ENCODE measurements at places on chromosomes 12 and 14.
A peak's percentile ranks its signal among the peaks of the same experiment; 100 is the strongest.

DNA sequence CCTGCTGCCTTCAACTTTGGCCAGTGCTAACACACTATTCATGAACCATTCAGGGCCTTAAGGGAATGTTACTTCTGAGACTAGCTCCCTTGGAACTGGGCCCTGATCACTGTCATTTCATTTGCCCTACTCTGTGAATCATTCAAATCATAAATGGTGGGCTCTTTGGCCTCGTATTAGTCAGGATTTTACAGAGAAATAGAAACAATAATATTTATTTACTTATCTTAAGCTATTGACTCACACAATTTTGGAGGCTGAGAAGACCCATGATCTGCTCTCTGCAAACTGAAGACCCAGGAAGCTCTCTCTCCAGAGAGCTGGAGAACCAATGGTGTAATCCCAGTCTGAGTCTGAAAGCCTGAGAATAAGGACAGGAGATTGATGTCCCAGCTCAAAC, 398.5 kb downstream of the LRIG3 start:
- no peak for DNase-seq

DNA sequence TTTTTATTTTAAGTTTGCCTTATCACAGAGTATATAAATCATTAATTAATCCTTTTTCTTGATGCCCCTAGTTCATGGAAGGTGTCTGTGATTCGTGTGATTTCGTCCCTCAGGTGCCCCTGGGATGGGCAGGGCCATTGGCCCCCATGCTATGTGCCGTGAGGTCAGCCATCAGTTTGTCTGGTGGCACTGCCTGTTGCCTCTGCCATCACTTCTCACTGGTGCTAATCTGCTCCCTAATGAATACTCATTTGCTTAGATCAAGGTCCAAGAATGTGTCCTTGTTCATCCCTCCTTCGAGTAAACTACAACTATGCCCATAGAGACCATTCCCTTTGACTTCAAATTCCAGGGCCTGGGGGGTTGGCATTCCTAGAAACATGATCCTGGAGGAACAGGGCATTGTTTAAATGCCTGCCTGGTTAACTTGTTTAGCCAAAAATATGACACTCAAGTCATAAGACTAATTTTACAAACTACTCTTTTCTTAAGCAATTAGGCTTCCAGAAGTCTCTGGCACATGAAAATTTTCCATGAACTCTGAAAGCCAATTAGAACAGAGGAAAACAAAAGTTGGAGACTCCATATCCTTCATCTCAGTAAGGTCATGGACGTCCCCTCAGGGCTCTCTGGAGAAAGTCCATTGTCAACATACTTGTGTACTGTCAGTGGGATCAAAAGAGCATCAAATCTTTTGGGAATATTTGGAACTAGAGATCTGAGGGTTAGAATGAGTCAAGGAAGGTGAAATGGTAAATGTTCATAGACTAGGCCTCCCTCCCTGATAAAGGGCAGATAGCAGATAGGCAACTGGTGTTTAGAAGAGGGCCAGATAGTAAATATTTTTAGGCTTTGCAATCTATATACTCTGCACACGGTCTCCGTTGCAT, 90.9 kb upstream of the PLXNC1 start:
- DNase-seq: no peak

DNA sequence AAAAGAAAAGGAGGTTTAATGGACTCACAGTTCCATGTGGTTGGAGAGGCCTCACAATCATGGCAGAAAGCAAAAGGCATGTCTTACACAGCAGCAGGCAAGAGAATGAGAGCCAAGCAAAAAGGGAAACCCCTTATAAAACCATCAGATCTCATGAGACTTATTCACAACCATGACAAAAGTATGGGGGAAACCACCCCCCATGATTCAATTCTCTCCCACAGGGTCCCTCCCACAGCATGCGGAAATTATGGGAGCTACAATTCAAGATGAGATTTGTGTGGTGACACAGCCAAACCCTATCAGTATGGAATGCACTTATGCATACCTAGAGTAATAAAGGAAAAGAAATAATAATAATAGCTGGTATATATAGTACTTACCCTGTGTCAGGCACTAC, 4.5 kb upstream of the GLIPR1 start:
- no peak for DNase-seq

GRCh38 chr14:50780393-50780792, 50.6 kb downstream of the NIN start:
- no peak for DNase-seq

GRCh38 chr12:100141998-100142850, 450 bp downstream of the BLTP3B start:
- no peak for DNase-seq

DNA sequence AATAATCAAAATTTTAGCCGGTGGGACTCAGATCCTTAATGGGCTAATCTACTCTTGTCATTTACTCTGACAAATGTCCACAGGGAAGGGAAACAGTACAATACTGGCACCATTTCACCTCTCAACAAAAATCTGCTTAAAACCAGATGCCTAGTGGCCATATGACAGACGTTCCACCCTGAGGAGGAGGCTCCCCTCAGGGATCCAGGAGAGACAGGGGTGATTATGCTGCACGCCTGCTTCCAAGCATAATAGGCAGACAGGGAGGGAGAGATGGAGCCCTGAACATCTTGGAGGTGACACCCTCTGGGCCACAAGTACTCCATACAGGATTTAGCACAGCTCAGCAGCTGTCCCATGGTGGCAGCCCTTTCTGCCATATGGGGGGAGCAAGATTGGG, 24.8 kb upstream of the AKAP6 start:
- DNase-seq: no peak

- DNase-seq: peak; percentile 61
Measured at GRCh38 chr14:75876530-75876929, 105.3 kb downstream of the TGFB3 start.

- peak; percentile 59 for DNase-seq
Measured at GRCh38 chr14:42222924-42223471, 616.3 kb downstream of the LRFN5 start.

- peak; percentile 59 for DNase-seq
Measured at GRCh38 chr12:12008931-12009611, 61.7 kb upstream of the BCL2L14 start.

- DNase-seq: no peak
Measured at GRCh38 chr12:52699960-52700359, 3.4 kb downstream of the KRT77 start.

DNA sequence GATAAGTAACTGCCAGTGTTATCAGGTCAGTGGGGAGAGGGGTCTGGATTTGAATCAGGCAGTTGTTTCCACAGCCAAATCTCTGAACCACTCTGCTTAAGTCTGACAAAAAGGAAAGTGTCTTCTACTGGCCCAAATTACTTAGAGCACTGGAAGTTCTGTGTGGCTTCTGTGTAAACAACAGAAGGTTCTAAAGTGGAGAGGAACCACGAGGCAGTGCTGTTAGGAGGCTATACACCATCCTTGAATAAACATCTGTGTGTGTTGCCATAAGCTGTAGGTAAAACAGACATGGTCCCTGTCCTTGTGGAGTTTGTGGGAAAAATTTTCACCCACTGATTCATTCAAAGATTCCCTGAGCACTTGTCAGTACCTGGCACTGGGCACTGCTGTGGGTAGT, 50.0 kb downstream of the GALNT4 start:
- no peak for DNase-seq

GRCh38 chr14:89509891-89510290, 92.9 kb upstream of the FOXN3 start:
- DNase-seq: peak; percentile 59

DNA sequence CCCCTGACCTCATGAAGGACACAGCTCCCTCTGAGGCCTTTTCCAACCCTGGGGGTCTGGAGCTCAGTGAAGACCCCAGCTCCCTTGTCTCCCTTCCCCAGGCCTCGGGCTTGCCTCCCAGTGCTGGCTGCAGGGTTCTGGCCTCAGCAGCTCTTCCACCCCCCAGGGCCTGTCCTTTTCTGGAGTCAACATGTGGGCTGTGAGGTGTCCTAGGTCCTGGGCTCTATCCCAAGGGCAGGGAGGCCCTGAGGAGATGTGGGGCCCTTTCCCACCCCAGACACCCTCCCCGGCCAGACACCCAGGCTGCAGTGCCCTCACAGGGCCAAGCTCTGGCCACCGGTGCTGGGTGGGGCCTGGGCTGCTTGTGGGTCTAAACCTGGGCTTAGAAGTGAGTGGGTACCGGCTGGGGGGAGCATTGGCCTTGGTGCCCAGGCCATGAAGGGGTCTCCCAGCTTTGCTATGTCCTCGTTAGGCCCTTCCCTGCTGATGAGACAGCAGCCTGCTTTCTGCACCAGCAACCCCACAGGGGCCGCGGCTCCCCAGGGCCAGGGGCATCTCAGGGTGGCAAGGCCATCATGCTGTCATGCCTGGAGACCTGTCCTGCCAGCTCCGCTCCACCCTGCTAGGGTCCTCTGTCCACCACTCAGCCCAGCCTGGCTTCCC, 2.7 kb upstream of the CRIP2 start:
- DNase-seq: no peak

GRCh38 chr14:61475316-61475715, 153.9 kb downstream of the PRKCH start:
- DNase-seq: peak; percentile 93

DNA sequence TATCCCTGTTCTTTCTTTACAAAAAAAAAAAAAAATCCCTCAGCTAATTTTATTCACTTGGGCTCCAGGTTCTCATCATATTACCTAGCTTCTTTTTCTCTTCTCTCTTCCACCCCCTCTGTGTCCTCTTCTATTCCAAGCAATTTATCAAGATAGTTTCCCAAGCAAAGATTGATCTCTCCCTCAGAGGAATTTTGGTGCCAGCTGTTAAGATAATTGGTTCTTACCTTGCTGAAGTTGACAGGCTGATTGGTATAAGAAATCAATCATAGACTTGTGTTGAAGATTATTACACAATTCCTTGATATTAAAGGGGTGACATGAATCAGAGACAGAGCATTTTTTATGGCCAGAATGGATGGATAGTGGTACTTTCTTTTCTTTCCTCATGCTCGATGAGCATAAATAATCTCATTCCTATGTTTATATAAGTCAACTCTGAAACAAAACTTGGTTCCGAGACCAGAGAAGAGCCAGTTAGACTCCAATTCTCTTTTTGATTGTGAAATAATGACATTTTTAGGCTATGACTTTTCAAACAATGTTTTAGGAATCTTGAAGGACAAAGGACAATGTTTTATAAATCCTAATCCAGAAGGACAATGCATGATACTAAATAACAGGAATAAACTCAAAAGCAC, 264.1 kb upstream of the PRKD1 start:
- DNase-seq: peak; percentile 16

- DNase-seq: no peak
Measured at GRCh38 chr12:106120519-106121105, 18.1 kb downstream of the NUAK1 start.

- DNase-seq: no peak
Measured at GRCh38 chr14:50020184-50020583, 96.2 kb downstream of the VCPKMT start.

- no peak for DNase-seq
Measured at GRCh38 chr14:94701861-94702370, 68.0 kb downstream of the GSC start.

DNA sequence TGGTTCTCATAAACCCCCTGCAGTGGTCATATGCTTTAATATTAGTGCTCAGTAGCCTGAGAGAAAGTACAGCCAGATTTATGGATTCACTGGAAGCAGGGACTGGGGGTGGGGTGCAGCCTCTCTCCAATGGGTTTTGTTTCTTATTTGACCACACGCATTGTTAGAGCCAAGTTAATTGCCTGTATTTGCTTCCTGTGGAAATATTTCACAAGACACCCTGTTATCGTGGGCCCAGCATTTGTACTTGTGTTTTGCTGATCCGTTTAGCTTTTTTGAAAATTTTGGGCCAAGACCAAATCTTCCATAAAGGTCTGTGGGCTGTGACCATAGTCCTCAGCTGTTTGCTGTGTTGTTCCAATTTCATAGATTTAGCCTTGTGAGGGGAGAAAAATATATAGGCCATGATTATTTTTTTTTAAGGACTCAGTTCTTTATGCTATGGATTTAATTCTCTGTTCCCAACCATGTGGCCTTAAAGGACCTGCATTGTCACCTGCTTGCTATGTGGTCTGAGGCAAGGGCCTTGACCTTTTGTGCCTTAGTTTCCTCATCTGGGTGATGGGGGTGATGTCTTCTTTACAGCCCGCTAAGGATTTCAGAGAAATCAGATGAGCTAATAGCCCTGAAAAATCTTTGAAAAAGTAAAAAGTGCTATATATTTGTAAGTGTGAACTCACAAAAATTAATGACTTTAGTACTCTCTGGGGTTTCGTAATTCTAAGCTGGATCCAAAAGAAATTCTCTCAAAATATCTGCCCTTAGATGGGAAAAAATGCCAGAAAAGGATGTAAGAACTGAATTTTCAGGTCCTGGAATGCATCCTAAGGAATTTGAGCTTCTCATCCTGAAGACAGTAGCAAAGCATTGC, 370.2 kb downstream of the DPF3 start:
- DNase-seq: peak; percentile 50

DNA sequence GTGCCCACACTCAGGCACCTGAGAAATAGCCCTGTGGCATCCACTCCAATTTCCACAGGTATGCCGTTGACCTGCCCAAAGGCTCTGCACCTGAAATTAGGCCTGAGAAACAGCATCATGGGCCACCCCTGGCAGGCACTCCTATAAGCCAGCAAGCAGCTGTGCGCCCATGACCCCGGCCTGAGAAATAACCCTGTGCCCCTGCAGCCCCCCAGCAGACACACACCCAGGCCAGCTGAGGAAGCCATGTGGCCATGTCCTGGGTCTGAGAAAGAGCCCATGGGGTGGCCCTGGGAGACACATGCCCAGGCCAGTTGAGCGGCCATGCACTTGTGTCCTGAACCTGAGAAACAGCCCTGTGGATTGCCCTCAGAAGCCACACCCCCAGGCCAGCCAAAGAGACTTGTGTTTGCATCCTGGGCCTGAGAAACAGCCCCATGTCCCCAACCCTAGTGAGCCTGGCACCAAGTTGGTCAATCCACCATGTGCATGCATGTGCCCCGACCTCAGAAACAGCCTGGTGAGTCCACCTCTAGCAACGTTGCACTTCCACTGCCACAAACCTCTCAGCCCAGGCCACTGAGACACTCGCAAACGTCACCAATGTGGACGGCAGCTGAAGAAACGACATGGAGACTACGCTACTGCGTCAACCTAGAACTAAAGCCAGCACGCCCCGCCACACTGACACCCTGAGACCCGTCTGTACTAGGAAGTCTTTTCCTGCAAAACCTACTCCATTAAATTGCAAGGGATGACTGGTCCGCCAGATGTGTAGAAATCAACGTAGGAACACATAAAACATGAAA, 411.9 kb downstream of the TMEM121 start:
- no peak for DNase-seq

- DNase-seq: no peak
Measured at GRCh38 chr14:64861916-64862315, 17.8 kb downstream of the SPTB start.

DNA sequence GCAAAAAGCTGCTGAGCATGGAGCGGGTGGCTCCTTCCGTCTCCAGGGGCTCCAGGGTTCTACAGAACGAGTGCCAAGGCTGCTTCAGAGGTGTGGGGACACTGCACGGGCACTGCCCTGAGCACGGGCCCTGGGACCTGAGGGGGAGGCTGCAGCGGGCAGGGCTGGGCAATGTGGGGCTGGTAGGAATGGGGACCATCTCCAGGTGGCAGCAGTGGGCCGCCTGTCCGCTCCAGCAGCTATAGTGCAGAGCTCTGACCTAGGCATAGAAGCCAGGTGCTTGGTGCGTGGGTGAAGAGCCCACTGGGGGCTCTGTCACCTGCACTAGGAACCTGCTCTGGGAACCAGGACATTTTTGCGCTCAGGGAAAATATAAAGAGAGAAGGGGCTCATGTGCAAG, 22.3 kb downstream of the HDAC7 start:
- no peak for DNase-seq
